ENCODE measurements at places on chromosomes 5 and 9.

- DNase-seq = no peak
Measured at GRCh38 chr9:108271646-108272348, 584.0 kb downstream of the ACTL7B start.

DNA sequence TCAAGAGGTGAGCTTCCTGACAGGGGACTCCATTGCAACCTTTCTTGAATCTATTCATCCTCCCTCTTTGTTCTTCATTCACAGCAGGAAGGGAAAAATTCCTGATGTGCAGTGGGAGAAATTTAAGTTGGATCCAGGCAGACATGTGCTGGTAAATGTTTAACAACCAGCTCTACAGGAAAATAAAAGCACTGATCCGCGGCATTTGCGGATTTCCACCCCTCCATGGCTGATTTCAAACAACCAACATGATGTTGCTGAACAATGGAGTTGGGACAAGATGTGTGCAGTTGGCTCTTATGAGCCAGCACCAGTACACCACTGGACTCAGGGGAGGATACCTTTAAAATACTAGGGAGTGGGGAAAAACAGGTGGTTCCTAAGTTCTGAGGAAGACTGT, 47.0 kb downstream of the SPRY4 start:
- DNase-seq = no peak

GRCh38 chr9:129322022-129322621, 144.1 kb upstream of the IER5L start:
- DNase-seq = no peak

DNA sequence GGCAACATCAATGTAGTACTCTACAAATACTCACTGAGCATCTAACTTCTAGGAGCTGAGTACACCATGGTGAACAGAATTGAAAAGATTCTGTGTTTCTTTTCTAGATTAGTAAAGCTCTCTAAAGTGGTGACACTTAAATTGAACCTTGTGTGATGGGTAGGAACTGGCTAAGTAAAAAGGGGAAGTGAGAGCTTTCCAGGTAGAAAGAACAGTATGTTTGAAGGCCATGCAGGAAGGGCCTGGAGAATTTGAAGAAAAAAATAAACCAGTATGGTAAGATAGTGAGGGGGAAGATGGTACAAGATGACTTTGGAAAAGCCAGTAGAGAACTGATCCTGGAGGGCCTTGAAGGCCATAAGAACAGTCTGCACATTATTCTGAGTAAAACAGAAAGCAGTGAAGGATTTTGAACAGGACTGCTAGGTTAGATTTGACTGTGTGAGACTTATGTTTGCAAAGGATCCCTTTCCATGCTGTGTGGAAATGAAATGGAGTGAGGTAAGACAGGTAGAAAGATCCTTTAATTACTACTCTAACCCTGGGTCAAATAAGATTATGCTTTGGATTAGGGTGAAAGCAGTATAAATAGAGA, 46.7 kb upstream of the UBQLN1 start:
- DNase-seq = no peak

DNA sequence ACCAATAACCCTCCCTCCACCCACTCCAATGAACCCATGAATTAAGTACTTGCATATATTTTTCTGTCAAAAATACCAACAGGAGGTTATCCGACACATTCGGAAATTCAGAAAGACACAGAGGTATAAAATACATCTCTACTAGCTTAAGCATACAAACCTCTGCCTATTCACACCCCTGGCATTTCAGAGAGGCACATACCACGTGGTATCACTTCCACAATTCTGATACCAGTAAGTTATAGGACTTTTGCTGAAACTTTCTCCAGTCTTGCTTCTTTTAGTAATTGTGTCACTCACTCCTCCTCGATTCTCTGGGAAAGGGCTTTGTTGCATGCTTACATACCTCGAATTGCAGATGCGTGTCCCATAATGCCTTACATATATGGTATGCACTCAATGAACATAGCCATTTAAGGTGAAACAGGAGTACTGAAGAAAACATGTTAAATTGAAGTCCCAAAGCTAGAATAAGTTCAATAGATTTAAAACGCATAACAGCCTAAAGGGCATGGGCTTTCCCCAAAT, 58.1 kb downstream of the TLE1 start:
- no peak for DNase-seq

DNA sequence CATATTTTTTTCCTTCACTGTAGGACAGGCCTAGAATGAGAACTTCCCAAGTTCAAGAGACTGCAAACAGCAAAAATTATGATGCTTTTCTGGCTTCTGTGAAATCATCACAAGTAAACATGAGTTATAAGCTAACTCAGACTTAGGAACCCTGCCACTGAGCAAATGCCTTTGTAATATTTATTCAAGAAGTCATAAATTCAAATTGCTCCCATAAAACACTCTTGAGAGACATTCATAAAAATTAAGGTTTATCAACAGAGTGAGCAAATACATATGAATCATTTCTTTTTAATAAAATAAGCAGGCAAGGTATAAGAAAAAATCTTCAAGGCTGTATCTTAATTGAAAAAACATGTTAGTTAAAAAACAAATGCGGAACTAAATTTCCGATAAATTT, 124.2 kb downstream of the GNA14 start:
- no peak for DNase-seq
